Muscle of leg (tissue), 16 donors: ENCODE measurements at places on chromosomes 13 and 19. TPM values are rescaled to one million over a fixed set of nuclear protein-coding genes. Genes with fewer than 3 reads are reported as not detected.

Gene BST2
- 6.0 TPM for polyA plus RNA-seq

Gene DCAF15
- 20.4 TPM for polyA plus RNA-seq

Gene TMPRSS9
- polyA plus RNA-seq: 0.37 TPM

Gene FDX2
- 18.4 TPM for polyA plus RNA-seq

Gene PSG4
- 1.4 TPM for polyA plus RNA-seq

Gene HIPK4
- polyA plus RNA-seq: 1.6 TPM

Gene C19orf38
- 2.3 TPM for polyA plus RNA-seq

Gene KIR2DL4
- not detected for polyA plus RNA-seq

Gene ERICH6B
- polyA plus RNA-seq: 2.4 TPM

Gene NXNL1
- not detected for polyA plus RNA-seq

Gene KLC3
- polyA plus RNA-seq: 0.35 TPM

DNA sequence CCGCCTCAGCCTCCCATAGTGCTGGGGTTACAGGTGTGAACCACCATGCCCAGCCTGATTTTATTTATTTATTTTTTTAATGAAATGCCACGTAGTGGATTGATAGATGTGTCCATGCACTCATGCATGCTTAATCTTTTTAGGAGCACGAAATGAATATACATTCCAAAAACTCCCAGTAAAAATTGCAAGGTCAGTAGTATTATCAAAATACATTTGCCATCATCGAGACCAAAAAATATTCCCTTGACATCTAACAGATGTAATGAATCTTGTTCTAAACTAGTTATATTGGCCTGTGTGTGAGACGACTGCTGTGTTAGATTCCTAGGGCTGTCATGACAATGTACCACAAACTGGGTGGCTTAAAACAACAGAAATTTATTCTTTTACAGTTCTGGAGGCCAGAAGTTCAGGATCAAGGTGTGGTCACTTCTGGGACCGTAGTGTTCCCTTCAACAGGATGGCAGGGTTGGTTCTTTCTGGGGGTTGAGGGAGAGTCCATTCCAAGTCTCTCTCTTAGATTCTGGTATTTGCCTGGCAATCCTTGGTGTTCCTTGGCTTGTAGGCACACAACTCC lies 56.1 kb upstream of the UBL3 start:
- DNase-seq: no peak

DNA sequence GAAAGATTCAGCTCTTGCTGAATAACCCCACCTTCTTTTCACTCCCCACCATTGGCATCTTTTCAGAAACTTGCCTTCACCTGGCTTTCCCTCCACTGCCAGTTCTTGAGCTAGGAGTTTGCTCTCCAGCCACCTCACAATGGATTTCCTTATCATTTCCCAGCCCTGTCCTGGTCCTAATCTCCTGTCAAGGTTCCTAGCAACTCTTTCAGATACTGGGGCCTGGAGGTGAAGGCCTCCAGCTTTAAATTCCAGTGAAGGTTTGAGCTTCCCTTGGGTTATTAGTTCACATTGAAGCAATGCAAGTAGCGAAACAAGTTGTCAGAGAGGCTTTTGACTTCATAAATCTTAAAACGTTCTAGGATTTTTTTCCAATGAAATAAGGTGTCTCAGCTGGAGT lies 320.8 kb upstream of the MAB21L1 start:
- DNase-seq: no peak

- peak; percentile 24 for DNase-seq
Measured at GRCh38 chr13:39542361-39542760, 60.6 kb downstream of the LHFPL6 start.

DNA sequence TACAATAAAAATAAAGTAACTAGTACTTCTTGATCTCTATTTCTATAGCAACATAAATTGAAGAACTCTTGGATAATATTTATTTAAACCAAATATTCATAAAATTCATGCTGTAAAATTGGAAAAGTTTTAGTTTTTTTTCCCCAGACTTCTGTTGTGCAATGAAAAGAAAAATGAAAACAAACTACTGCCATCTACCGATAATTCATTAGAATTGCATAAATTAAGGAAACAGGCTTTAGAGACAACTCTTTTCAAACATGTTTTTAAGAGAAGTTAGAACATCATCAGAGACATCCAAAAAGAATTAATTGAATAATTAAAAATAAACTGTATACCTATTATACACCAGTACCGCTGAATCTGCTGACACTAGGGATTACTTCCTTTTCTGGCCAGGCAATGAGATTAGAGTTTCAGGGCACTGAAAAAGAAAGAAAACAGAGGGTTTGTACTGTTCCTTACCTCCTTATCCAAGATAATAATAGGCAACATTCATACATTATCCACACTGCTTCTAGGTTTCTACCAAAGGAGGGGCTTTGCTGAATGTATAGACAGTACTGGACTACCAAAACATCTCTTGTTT lies 4.9 kb downstream of the CCDC122 start:
- DNase-seq: peak; percentile 50

DNA sequence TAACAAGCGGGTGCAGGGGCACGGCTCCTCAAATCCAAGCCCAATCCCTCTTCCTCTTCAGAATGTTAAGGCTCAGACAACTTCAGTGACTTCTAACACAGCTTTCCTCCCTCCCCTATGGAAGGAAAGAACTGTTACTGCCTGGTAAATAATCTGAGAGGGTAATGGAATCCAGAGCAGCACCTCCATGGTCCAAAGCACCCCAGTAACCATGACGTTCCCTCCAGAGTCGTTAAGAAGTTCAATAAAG lies 969 bp downstream of the AKT2 start:
- DNase-seq: no peak

GRCh38 chr13:112102243-112102642 lies 35.3 kb downstream of the SOX1 start:
- DNase-seq: no peak

GRCh38 chr13:64130171-64130570 lies 2714.5 kb upstream of the PCDH20 start:
- no peak for DNase-seq

DNA sequence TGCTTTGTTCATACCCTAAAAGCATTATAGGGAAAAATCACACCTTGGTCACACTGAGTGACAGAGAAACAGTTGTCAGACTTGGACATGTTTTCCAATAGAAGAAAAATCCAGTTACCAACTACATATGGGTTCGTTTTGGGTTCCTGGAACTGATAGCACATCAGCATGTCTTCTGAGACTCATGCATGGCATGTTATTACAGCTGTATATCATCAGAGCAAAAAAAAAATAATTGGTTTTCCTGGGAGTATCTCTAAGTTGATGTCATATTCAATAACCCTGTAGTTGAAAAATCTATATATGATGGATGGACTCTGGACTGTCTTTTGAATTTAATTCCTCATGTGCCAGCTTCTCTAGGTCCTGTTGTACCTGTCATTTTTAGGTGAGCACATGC lies 211.6 kb downstream of the DNAJC15 start:
- no peak for DNase-seq

GRCh38 chr19:33806434-33806881 lies 9.8 kb downstream of the KCTD15 start:
- no peak for DNase-seq

DNA sequence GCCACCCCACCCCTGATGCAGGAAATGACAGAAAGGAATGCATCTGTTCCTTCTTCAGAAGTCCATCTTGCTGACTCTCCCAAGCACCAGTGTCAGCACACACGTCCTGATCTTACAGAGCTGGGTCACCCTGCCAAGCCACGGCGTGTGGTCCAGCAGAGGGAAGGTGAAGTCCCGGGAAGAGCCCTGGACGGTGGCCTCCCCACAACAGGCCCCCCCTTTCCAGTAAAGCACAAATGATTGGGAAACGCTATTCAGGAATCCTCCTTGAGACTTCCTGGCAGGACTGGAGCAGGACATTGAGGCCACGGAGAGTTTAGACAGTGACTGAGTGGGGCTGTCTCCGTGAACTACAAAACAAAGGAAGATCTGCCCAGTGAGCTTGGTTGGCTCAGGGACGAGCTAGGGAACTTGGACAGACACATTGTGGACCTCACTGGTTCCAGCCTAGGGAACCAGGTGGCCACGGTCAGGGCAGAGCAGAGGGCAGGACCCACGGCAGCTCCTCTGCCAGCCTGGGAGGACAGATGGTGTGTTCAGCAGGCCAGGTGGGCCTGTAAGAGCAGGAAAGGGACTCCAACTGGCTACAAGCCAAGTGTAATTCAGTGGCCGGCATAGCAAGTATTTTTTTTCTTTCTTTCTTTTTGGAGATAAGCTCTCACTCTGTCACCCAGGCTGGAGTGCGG lies 41.7 kb downstream of the ELL start:
- peak; percentile 83 for DNase-seq

DNA sequence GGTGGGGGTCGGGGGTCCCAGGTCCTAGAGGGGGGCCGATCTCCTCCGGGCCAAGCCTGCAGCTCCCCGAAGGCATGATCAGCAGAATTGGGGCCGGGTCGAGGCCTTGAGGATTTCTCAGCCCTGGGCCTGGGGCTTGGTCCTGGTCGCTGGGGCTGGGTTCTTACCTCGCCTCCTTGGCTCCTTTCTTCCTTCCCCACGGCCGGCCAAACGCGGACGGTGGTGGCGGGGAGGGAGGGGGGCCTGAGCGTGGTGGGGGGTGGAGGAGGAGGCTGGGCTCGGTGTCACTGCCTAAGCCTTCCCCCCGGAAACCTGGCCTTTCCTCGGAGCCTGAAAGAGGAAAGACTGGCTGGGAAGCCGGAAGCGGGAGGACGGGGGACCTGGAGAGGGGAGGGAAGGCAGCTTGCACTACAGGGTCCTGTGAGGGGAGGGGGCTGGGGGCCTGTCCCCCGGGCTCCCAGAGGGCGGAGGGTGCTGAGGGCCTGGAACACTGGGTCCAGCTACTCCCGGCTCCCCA lies at the start of gene ZNF579:
Gene ZNF579, minus strand, starts transcription at position 221 of the 517 bp plus-strand sequence. CDS start 1,209 bp downstream, outside the sequence.
- peak; percentile 96 for DNase-seq

- DNase-seq: peak; percentile 81
Measured at GRCh38 chr13:36068566-36068965, 62.6 kb downstream of the DCLK1 start.

DNA sequence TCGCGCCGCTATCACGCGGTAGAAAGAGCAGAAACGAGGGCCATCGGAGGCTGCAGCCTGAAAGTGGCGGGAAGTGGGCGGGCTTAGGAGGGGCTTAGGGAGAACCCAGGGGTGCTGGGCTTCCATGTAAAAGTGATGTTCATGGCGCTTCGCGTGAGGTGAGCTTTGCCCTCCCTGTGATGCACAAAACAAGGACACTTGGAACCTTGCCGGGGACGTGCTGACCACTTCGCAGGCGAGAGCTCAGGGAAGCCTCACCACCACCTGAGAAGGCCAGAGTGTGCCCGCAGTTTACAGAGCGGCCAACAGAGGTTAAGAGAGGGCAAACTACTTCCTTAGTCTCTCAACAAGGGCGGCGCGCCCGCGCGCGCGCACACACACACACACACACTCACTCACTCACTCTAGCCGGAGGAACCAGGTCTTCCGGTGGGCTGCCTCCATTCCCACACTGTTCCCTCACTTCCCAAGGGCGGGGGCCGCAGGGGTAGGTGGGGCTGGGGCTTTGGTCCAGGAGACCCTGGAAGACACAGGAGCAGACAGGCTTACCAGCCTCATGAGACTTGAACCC lies 651 bp downstream of the GAPDHS start:
- DNase-seq: peak; percentile 45

DNA sequence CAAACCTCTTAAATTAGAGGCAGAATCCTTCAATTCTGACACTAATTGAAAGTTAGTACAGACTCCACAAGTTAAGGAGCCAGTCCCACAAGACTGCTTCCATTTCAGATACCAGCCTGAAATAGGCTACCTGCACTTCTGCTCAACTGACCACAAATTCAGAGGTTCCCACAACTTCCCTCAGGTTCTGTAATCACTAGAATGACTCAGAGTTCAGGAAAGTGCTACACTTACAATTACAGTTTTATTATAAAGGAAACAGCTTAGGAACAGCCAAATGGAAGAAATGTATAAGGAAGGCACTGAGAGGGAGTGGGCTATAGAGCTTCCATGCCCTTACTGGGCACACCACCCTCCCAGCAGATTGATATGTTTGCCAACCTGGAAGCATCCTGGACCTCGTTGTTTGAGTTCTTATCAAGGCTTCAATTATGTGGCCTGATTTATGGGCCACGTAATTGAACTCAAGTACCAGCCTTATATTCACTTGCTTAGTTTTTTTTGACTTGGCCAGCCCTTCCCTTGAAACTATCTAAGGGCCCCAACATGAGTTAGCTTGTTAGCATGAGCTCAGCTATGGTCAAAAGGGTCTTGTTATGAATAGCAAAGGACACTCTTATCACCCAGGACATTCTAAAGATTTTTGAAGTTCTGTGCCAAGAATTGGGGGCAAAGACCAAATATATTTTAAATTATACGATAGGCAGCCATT lies 25.9 kb downstream of the NBEA start:
- no peak for DNase-seq

GRCh38 chr13:72368031-72368430 lies 359.4 kb downstream of the MZT1 start:
- no peak for DNase-seq

DNA sequence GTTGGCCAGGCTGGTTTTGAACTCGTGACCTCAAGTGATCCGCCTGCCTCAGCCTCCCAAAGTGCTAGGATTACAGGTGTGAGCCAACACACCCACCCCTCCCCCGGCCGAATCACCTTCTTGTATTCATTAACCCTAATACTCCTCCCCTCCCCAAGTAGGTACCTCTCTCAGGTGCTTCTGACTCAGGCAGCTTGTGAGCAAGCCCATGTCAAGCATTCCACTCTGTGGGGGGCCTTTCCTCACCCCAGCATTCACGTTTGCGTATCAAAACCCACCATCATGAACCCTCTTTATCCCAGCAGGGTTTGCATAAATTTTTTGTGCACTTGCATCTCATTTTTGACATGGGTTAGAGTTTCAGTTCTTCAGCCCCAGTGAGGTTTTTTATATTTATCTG lies 23.6 kb upstream of the RFXAP start:
- no peak for DNase-seq

DNA sequence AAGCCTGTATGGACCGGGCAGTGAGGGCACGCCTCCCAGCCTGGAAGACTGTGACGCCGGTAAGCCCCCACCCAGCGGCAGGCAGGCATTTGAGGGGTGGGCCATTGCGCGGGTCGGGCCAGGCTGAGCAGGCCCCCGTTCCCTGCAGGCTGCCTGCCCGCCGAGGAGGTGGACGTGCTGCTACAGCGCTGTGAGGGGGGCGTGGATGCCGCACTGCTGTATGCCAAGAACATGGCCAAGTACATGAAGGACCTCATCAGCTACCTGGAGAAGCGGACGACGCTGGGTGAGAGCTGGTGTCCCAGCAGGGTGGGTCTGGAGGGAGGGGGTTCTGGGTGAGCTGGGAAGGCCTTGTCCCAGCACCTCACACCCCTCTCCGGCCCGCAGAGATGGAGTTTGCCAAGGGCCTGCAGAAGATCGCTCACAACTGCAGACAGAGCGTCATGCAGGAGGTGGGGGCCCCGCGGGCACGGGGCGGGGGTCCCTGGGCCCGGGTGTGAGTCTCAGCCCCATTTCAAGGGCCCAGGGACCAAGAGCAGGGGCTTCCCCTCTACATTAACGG lies 7.1 kb downstream of the ARHGAP45 start:
- DNase-seq: no peak

GRCh38 chr13:60327511-60327910 lies 69.5 kb upstream of the TDRD3 start:
- DNase-seq: peak; percentile 62
